ENCODE measurements at places on chromosomes 3 and 15. TPM values are rescaled to one million over a fixed set of nuclear protein-coding genes. Genes with fewer than 3 reads are reported as not detected.

ATP2B2 gene
- not detected for total RNA-seq

LYZL4 gene
- not detected for total RNA-seq

C2CD4A gene
- total RNA-seq = not detected

SLC35G2 gene
- 6.6 TPM for total RNA-seq

FAM107A gene
- total RNA-seq = not detected

SCN5A gene
- total RNA-seq = 0.37 TPM

GLCE gene
- total RNA-seq = 13.2 TPM

IQCF6 gene
- not detected for total RNA-seq

MYL3 gene
- total RNA-seq = not detected

RASL12 gene
- 6.6 TPM for total RNA-seq

C2CD4B gene
- total RNA-seq = not detected

UCN2 gene
- 0.20 TPM for total RNA-seq

ERC2 gene
- total RNA-seq = under 0.01 TPM

TRAT1 gene
- total RNA-seq = not detected

CDCP1 gene
- 27.4 TPM for total RNA-seq

CCDC13 gene
- total RNA-seq = 1.4 TPM

HCN4 gene
- not detected for total RNA-seq

RBP2 gene
- total RNA-seq = not detected

HDDC3 gene
- 15.8 TPM for total RNA-seq

CFAP100 gene
- not detected for total RNA-seq

SLC22A14 gene
- 1.5 TPM for total RNA-seq

GOLGA8T gene
- total RNA-seq = not detected

GOLGA8H gene
- total RNA-seq = under 0.01 TPM

SHC4 gene
- 0.39 TPM for total RNA-seq

BFSP2 gene
- not detected for total RNA-seq

RPL15 gene
- 2,612 TPM for total RNA-seq

HIGD2B gene
- not detected for total RNA-seq

HYKK gene
- 3.3 TPM for total RNA-seq

All from subcutaneous preadipocyte (primary cell).